ENCODE measurements at places on chromosomes 12 and 14. TPM values are rescaled to one million over a fixed set of nuclear protein-coding genes. Genes with fewer than 3 reads are reported as not detected.

Gene AHNAK2
- total RNA-seq: 18.3 TPM

Gene IL23A
- total RNA-seq: not detected

Gene CRIP2
- total RNA-seq: 134 TPM

DNA sequence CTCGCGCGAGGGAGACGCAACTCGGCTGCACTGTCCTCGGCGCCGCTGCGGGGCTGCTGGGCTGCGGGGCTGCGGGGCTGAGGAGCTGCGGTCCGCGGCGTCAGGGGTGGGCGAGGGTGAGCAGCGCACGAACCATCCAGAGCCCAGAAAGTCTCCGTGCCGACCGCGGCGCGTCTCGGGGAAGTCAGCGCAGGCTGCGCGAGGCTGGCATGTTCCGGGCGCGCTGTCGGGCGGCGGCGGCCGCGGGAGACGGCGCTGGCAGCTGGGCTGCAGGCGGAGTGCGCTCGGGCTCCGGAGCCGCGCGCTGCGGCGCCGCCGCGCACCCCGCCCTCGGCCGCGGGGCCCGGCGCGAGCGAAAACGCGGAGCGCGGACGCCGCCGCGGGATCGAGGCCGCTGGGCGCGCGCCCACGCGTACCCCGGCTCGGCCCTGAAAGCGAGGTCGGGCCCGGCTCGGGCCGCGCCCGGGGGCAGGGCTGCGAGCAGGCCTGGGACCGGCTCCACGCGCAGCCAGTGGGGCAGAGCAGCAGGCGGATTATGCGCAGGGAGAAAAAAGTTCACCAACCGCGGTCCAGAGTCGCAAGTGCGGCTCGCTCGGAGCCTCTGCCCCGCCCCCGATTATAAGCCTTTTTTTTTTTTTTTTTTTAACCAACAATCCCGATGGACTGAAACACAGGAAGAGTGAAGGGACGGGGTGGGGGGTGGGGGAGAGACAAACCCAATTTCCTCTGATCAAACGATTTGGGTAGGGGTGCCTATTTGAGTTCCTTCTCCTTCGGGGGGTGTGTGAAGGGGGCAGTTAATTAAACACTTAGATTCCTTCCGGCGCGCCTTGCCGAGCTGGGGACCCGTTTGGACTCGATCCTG lies at the start of gene PRICKLE1:
Gene PRICKLE1, minus strand, starts transcription at position 282 of the 865 bp plus-strand sequence. CDS start 117,230 bp downstream, outside the sequence.
- no peak for DNase-seq
- peak within 1 kb of the TSS; percentile 53 for H3K4me3 ChIP-seq
- H3K4me1 ChIP-seq: no peaks in the 10 kb centered on the region
- no peaks in the 10 kb centered on the region for H3K36me3 ChIP-seq
- H3K27me3 ChIP-seq: no peaks in the 10 kb centered on the region

DNA sequence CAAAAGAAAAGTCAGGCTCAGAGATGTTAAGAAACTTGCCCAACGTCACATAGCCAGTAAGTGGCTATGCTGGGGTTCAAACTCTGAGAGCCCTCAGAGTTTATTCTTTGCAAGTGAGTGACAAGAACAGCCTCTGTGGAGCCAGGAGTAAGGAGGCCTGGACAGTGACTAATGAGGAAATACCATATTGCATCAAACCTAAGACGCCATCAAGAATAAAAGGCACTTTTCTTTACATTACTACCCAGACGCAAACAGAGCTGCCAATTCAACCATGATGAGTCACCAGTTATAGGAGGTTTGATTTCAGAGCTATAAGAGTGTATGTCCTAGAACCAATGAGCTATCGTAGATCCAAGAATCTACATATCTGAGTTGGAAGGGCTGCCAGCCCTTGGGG lies 9.4 kb downstream of the TNFRSF1A start:
- H3K36me3 ChIP-seq: peaks cover 48% of the 10 kb centered on the region
- H3K27me3 ChIP-seq: no peaks in the 10 kb centered on the region
- no peak overlapping the region for H3K27ac ChIP-seq
- peaks cover 29% of the 10 kb centered on the region for H3K4me1 ChIP-seq
